Activated CD4-positive, alpha-beta T cell treated with anti-CD3 and anti-CD28 coated beads, Interleukin-2, Interleukin-6, amounts not matched to agents 100 ng/mL and 50 ng/mL, durations not matched to agents 16 hours and 8 hours (primary cell): ENCODE measurements at places on chromosomes 16 and 17.
A peak's percentile ranks its signal among the peaks of the same experiment; 100 is the strongest.

GRCh38 chr16:22353191-22353919, 21.1 kb downstream of the CDR2 start:
- peak; percentile 40 for DNase-seq

GRCh38 chr17:20214794-20215193, 205.6 kb downstream of the SPECC1 start:
- no peak for DNase-seq

DNA sequence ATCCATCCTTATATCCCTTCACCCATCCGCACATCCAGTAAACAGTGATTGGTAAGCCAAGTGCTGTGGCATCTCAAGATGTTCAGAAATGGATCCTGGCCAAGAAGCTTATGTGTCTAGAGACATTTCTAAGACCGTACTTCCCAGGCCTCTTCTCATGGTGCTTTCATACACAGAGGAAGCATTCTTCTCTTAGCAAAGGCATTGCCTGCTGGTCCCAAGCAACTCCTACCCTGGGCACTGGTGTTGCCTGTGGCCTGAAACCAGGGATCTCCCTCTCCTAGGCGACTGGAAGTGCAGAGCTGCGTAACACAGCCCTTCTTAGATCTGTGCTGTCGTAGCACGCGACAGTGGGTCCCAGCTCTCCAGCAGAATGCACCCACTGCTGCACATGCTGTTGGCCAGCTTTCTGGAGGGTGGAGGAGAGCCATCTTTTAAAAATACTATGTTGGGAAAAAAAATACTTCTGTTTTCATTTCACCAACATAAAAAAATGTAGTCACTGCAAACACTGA, 182.9 kb downstream of the CCDC182 start:
- no peak for DNase-seq

GRCh38 chr16:19717741-19718623, at the start of the genes IQCK and KNOP1:
Gene IQCK (plus strand): TSS chr16:19718271. CDS start chr16:19718307, 36 bp downstream.
Gene KNOP1 (minus strand): TSS chr16:19718227. CDS start chr16:19715035, 3,192 bp downstream.
- DNase-seq, result peak; percentile 93

GRCh38 chr16:23788685-23789084, 33.9 kb downstream of the CHP2 start:
- no peak for DNase-seq
